CD14-positive monocyte (primary cell): ENCODE measurements at places on chromosomes 2 and 18.

- DNase-seq: no peak
These were observed 38.4 kb downstream of the EPAS1 start for GRCh38 chr2:46335391-46336282.

DNA sequence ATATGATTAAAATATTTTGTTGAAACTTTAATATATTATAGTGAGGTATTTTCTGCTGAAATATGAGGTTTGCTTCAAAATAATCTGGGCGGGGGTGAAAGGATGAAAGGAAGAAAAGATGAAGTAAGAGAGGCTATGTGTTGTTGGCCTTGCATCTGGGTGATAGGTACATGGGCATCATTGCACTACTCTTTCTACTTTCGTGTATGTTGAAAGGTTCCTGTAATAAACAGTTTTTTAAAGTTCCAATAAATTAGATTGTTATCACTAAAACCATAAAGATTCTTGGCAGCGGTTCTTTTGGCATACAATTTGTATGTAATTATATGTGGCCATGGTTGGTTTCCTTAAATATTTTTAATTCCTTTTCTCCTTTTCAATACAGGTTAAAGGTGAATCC is 23.6 kb upstream of the MSH2 start:
- DNase-seq: no peak

GRCh38 chr18:76335859-76336640 is 159.0 kb downstream of the ZNF516 start:
- DNase-seq: no peak

- no peak for DNase-seq
These were observed 36.2 kb downstream of the TNS1 start for GRCh38 chr2:217966423-217967070.

- no peak for DNase-seq
These were observed 100.5 kb upstream of the VWC2L start for GRCh38 chr2:214310319-214310718.

GRCh38 chr2:44929735-44930273 is 11.7 kb upstream of the SIX3 start:
- no peak for DNase-seq

DNA sequence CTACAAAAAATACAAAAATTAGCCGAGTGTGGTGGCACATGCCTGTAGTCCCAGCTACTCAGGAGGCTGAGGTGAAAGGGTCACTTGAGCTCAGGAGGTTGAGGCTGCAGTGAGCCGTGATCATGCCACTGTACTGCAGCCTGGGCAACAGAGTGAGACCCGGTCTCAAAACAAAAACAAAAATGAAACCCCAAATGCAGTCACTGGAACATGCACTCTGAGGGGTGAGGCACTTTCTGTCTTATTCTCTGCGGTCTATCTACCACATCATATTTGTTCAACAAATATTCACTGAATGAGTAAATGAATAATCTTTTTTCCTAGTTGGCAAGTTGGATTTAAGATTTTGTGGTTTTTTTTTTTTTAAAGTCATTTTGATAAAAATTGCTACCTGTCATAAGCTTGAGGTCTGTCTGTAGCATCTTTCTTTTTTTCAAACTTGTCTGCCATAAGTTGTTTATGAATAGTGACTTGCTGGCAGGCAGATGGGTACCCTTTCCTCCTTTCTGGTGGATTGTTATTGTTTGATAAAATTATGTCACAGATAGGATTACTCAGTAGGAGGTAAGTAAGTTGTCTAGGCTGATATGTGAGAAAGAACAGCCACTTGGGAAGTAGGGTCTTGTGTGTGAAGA is 11.8 kb downstream of the CHRNA1 start:
- DNase-seq: no peak
